ENCODE measurements at places on chromosomes 5 and 9. TPM values are rescaled to one million over a fixed set of nuclear protein-coding genes. Genes with fewer than 3 reads are reported as not detected.

DNA sequence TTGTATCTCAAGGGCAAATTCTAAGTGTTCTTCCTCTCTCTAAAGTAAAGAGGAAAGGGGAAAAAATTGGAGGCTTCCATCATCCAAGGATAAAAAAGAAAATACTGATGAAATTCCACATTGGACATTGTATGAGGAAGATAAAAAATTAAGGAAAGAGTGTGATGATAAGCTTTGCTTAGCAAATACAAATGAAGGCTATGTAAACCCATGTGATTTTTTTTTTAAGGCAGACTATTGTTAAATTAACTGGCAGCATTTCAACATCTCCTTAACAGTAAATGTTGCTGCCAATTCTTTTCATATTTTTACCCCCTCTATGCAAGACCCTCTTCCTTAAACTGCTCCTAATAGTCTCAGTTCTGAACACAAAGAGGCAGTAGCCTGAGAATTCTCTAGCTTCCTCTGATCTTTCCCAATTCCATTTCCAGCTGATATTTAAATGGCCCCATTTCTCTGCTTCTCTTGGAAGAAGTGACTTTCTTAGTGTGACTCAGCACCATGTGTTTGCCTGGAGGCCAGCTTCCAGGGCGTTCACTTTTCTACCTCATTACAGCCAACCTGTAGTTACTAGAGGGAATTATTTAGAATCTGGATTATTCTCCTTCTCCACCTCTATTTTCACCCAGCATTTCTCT lies 159.7 kb downstream of the TLE1 start:
- DNase-seq: no peak

- DNase-seq: no peak
Observed at GRCh38 chr5:34538026-34538672, 118.0 kb upstream of the RAI14 start.

GRCh38 chr5:171475596-171475995 lies 56.1 kb downstream of the FGF18 start:
- no peak for DNase-seq

The EXOSC2 gene
- 21.2 TPM for total RNA-seq

The LCN1 gene
- 2.3 TPM for total RNA-seq

The IL3 gene
- total RNA-seq: not detected

GRCh38 chr9:81292056-81292805 lies 397.1 kb downstream of the TLE1 start:
- no peak for DNase-seq

The KIF4B gene
- total RNA-seq: not detected

GRCh38 chr5:11407556-11408145 lies 496.6 kb downstream of the CTNND2 start:
- DNase-seq: no peak

DNA sequence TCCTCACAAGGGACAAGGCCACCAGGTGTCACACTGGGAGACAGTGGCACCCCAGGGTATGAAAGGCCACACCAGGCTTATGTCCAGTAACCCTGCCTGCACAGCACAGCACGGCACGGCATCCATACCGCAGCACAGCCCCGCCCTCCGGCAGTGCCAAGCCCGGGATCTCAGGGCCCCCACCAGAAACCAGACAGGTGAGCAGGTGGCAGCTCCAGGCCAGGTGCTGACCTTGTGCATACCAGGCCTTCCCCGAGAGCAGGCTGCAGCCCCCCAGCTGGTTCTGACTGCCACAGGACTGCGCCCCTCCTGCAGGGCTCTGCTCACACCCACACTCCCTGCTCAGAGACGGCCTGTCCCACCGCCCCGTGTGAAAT lies 56.5 kb downstream of the ADAMTS2 start:
- no peak for DNase-seq

DNA sequence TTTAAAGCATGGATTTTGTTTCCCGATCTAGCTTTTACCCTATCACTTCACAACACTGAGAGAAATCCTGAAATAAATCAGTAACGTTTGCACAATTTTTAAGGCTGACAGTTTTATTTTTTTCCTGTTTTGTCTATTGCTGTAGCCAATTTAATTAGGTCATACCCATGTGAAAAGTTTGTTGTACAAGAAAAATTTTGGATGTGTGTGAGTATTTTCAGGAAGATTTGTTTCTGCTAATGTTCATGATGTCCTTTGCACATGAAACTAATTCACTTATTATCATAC lies 237.8 kb downstream of the ARRDC3 start:
- DNase-seq: no peak

The PTPN3 gene
- total RNA-seq: 6.3 TPM

GRCh38 chr5:167992868-167993267 lies 298.6 kb upstream of the WWC1 start:
- DNase-seq: no peak

- no peak for DNase-seq
Observed at GRCh38 chr5:134571693-134572405, 46.4 kb downstream of the JADE2 start.

DNA sequence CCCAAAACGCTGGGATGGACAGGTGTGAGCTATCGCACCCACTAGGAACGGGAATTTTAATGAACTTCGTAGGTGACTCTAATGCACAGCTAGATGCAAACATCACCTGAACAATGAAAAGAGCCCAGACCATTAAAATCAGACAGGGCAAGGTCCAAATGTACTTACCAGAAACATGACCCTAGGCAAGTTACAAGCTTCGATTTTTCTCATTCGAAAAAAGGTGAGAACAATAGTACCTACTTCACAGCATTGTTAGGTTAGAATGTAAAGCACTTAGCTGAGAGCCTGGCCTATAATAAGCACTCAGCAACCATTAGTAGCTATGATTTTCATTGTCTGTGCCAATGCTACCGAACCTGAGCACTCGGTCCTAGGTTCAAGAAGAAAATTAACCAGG lies 5.8 kb upstream of the KLHL3 start:
- DNase-seq: no peak

GRCh38 chr9:88817628-88818027 lies 173.6 kb upstream of the S1PR3 start:
- DNase-seq: no peak

GRCh38 chr9:133046196-133046899 lies 15.4 kb upstream of the CEL start:
- no peak for DNase-seq

GRCh38 chr5:14491015-14491915 lies 90.3 kb upstream of the OTULINL start:
- no peak for DNase-seq

GRCh38 chr9:79382458-79382857 lies 189.3 kb upstream of the TLE4 start:
- DNase-seq: no peak

GRCh38 chr5:69129413-69129812 lies 35.6 kb downstream of the SLC30A5 start:
- DNase-seq: no peak

DNA sequence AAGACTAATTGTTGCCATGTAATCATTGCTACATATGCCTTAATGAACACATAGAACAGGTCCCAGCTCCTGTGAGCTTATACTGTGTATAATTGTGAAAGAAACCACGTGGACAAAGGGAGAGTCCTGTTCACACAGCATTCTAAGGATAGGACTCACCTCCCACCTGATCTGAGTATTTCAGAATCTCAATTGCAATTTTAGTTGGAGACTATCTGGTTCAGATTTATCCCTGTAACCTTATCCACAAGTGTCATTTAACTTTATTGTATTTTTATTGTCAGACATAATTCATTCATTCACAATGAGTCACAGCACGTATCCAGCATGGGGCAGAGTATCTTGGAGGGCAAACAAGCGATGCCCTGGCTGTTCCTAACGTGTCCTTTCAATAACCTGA lies 448.3 kb downstream of the NTRK2 start:
- no peak for DNase-seq

- no peak for DNase-seq
Observed at GRCh38 chr5:109580225-109580624, 109.5 kb upstream of the MAN2A1 start.

The ACSL6 gene
- total RNA-seq: 0.35 TPM

The FOXD4 gene
- total RNA-seq: 0.32 TPM

GRCh38 chr5:169006842-169007790 lies 293.8 kb downstream of the SLIT3 start:
- no peak for DNase-seq
